Prostate gland (tissue), 2 donors: ENCODE measurements at places on chromosomes 7 and 10. TPM values are rescaled to one million over a fixed set of nuclear protein-coding genes. Genes with fewer than 3 reads are reported as not detected.

PPP1R17 gene
- not detected for total RNA-seq

DNA sequence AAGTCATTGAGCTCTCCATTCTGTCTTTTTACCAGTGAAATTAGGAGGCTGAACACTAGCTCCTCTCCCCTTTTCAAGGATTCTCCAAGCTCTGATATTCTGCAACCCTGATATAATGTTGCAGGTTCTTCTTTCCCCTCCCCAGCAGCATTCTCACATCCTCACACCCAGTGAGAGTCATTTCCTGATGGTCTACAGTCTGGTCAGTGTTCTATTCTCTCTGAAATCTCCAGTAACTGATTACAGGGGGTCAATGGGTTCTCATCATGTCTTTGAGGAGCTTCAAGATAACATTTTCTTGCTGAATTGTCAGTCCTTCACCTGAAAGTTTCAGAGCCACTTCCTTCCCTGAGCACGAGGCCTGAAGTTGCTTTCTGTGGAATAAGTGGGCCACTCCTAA, 299.4 kb downstream of the PTEN start:
- no peak overlapping the region for H3K27ac ChIP-seq
- no peak overlapping the region for H3K4me3 ChIP-seq
- H3K36me3 ChIP-seq = no peaks in the 10 kb centered on the region
- H3K4me1 ChIP-seq = no peaks in the 10 kb centered on the region
- DNase-seq = no peak

- no peak overlapping the region for H3K4me3 ChIP-seq
- peaks cover 41% of the 10 kb centered on the region for H3K4me1 ChIP-seq
- peaks cover 15% of the 10 kb centered on the region for H3K36me3 ChIP-seq
- no peak for DNase-seq
- no peak overlapping the region for H3K27ac ChIP-seq
Observed at GRCh38 chr10:124996854-124997215, 54.9 kb downstream of the ZRANB1 start.

DNA sequence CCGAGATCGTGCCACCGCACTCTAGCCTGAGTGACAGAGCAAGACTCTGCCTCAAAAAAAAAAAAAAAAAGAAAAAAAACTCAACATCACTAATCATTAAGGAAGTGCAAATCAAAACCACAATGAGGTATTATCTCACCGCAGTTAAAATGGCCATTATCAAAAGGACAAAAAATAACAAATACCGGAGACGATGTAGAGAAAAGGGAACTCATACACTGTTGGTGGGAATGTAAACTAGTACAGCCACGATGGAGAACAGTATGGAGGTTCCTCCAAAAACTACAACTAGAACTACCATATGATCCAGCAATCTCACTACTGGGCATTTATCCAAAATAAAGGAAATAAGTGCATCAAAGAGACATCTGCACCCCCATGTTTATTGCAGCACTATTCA, 24.3 kb downstream of the GRK5 start:
- H3K27me3 ChIP-seq = no peaks in the 10 kb centered on the region
- H3K4me3 ChIP-seq = no peak overlapping the region
- DNase-seq = no peak
- no peaks in the 10 kb centered on the region for H3K4me1 ChIP-seq

DNA sequence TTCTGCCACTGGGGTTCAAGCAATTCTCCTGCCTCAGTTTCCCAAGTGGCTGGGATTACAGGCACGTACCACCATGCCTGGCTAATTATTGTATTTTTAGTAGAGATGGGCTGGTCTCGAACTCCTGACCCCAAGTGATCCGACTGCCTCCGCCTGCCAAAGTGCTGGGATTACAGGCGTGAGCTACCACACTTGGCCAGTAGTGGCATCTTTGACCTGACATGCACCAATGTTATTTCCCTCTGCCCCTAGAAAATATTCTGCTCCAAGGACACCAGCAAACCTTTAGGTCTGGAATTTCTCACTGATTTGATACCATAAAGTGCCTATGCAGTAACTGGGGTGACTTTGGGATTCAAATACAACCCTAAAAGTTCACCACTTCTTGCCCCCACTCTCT, 179.4 kb downstream of the ARID5B start:
- H3K4me3 ChIP-seq = no peak overlapping the region
- H3K27ac ChIP-seq = peak overlapping the region; percentile 8
- peaks cover 28% of the 10 kb centered on the region for H3K4me1 ChIP-seq
- DNase-seq = no peak

OR2A5 gene
- total RNA-seq = not detected

NUTM2A gene
- 3.6 TPM for total RNA-seq

- H3K36me3 ChIP-seq = no peaks in the 10 kb centered on the region
- DNase-seq = no peak
- no peaks in the 10 kb centered on the region for H3K27me3 ChIP-seq
- no peaks in the 10 kb centered on the region for H3K4me1 ChIP-seq
- no peak overlapping the region for H3K27ac ChIP-seq
- no peak overlapping the region for H3K4me3 ChIP-seq
Observed at GRCh38 chr10:4643471-4643870, 182.5 kb upstream of the AKR1E2 start.

GPC2 gene
- total RNA-seq = 2.8 TPM

MRC1 gene
- 27.4 TPM for total RNA-seq

CH25H gene
- 1.6 TPM for total RNA-seq

FAM171A1 gene
- 24.2 TPM for total RNA-seq

DNA sequence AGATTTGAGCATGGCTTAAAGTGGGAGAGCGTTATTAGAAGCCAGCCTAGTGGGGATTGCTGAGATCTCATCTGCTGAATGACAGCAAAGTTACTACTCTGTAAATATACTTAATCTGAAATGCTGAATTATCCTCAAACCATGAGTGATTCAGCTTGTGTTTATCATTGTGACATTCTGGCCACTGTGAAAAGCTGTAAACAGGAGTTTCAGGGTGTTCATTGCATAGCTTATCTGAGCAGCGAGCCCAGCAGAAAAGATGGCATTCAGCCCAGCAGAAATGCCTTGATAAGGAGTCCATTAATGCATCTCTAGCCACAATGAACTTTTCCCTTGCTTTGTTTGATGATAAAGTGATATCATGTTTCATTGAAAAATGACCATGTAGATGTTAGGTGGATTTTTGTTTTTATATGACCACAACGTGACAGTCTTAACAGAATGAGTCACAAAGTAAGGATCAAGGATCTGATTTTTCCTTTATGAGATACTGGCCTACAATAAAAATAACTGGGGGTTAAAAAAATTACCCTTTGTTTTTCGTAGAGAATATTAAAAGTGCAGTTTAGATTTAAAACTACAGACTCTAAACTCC, 7.8 kb downstream of the TES start:
- no peaks in the 10 kb centered on the region for H3K36me3 ChIP-seq
- H3K4me1 ChIP-seq = no peaks in the 10 kb centered on the region
- no peak overlapping the region for H3K27ac ChIP-seq
- DNase-seq = no peak

GRCh38 chr7:46739518-46740234, 818.6 kb upstream of the IGFBP3 start:
- H3K27me3 ChIP-seq = no peaks in the 10 kb centered on the region
- no peak for DNase-seq
- no peak overlapping the region for H3K27ac ChIP-seq

FAM237B gene
- not detected for total RNA-seq

DNA sequence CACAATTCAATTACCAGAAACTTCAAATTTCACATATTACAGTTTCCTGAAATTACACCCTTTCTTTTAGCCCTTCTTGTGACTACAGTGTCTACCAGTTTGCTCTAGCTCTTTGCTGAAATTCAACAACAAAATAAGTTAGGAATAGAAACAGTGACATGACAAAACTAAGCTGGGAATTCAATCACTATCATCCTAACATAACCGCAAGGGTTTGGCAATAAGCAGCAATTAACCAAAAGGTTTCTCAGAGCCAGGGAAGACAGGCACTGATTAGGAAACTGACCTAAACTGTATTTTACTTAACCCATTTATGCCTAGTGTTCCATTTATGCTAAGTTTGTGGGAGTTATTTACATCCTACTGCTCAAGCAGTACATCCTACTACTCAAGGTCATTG, 31.3 kb downstream of the HIBADH start:
- H3K36me3 ChIP-seq = no peaks in the 10 kb centered on the region
- no peak overlapping the region for H3K27ac ChIP-seq

DNA sequence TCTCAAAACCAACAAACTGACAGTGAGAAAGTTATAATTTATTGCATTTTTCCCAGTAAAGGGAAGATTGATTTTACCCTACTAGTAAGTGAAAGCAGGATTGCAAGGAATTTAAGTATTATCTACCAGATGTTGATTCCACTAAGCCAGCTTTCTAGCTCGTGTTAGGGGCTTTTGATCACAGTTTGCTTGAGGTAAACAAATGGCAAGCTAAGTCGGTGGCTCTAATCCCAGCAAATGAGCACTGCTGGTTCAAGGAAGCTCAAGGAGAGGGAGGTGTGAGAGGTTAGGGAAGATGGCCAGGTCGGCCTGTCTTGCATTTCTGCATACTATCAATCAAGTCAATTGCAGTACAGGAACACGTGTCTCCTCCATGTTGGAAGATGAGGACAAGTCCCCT, 448.7 kb upstream of the POM121L12 start:
- no peak overlapping the region for H3K27ac ChIP-seq
- H3K27me3 ChIP-seq = no peaks in the 10 kb centered on the region
- no peak overlapping the region for H3K4me3 ChIP-seq
- H3K36me3 ChIP-seq = no peaks in the 10 kb centered on the region
- no peaks in the 10 kb centered on the region for H3K4me1 ChIP-seq
- no peak for DNase-seq

DNA sequence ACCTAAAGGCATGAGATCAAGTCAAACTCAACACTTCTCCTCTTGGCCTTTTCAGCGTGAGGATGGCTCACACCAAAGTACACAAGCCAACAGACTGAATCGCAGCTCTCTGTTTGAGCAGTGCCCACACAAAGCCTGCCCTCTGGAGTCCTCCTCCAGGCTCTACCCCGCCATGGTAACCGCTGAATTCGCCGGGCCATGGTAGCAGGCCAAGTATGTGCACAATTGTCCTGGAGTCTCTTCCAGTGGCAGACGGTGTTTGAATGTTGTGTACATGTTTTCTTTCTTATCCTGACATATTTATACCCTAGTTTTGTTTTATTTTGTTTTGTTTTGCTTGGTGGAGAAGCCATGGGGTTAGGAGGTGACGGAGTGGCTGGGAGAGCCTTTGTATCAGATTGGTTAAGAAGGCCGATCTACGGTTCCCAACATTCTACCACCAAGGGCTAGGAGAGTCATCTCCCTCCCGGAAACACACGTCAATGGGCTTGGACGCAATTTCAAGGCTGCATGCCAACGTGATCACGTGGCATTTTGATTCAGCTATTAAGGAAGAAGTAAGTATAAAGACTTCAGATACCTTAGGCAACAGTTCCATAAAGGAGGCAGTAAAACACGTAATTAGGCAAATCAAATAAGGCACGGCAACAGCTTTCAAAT, 12.1 kb upstream of the SHH start:
- peak; percentile 60 for DNase-seq
- no peaks in the 10 kb centered on the region for H3K27me3 ChIP-seq
- H3K4me1 ChIP-seq = no peaks in the 10 kb centered on the region
- H3K36me3 ChIP-seq = no peaks in the 10 kb centered on the region
- no peak overlapping the region for H3K27ac ChIP-seq

- H3K4me3 ChIP-seq = peak overlapping the region; percentile 75
- no peaks in the 10 kb centered on the region for H3K27me3 ChIP-seq
- no peaks in the 10 kb centered on the region for H3K4me1 ChIP-seq
- no peak for DNase-seq
- peak overlapping the region; percentile 65 for H3K27ac ChIP-seq
- H3K36me3 ChIP-seq = no peaks in the 10 kb centered on the region
Observed at GRCh38 chr7:97971120-97971989, 18.6 kb downstream of the OCM2 start.

DNA sequence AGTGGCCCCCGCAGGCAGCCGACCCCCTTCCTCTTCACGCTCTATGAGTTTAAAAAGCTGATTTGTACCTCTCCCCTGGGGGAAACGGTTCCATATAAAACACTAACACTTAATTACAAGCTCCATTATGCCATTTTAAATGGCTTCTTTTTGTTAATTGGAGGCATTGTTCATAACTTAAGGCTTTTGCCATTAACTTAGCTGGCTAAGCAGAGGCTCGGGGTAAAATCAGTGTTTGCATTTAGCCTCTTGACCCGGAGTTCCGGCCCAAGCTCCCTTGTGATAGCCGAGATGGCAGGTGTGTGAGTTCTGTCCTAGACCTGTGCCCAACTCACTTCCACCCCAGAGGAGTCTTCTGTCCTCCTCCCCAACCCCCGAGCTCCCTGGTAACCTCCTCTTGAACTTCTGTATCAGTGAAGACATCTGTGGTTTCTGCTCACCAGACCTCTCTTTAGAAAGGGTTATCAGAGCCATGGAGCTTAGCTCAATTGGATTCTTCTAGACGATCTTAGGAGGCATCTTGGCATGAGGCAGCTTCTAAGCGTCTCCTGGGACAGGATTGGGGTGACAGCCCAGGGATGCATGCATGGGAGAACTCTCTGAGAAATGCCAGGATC, 34.2 kb upstream of the SH2B2 start:
- no peaks in the 10 kb centered on the region for H3K4me1 ChIP-seq
- H3K27me3 ChIP-seq = no peaks in the 10 kb centered on the region
- no peak for DNase-seq
- no peak overlapping the region for H3K4me3 ChIP-seq

SMIM30 gene
- total RNA-seq = 28.2 TPM
